Hematopoietic multipotent progenitor cell (in vitro differentiated cells): ENCODE measurements at places on chromosomes 13 and 19.

DNA sequence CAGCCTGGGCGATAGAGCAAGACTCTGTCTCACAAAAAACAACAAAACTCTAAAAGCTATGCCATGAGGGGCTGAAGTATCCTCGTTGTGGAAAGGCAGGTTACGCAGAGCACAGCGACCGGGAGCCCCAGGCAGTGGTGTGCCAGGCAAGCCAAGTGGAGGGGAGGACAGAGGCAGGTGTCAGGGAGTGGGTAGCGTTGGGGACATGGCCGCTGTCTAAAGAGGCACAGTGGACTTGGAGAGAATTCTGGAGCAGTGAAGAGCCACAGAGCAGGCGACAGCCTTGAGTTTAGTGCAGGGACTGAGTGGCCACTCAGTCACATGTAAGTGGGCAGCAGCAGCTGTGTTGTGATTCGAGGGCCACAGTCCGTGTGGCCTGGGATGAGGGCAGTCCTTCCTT, 541.7 kb downstream of the FGF9 start:
- DNase-seq, result no peak

- DNase-seq, result no peak
Observed at GRCh38 chr19:6213696-6214641, 65.8 kb downstream of the MLLT1 start.

GRCh38 chr13:38338089-38338488, 11.6 kb upstream of the UFM1 start:
- DNase-seq, result no peak

- no peak for DNase-seq
Observed at GRCh38 chr19:28465371-28466086, 747.4 kb downstream of the UQCRFS1 start.

DNA sequence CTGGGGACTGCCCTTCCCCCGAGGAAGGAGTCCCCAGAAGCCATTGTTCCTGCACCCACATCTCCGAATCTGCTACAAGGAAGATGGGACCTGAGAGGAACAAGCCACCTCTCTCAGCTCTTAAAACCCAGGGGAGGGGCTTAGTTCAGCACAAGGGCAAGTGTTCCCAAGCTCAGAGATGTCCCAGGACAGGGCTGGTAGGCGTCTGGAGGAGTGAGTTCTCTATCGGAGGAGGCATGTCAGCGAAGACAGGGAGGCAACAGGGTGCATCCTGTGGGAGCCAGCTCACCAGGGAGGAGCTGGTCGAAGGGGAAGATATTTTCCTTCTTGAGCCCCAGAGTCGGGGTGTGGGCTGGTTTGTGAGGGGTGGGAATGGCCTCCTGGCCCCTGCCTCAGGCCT, 54.8 kb downstream of the CELF5 start:
- DNase-seq, result no peak

DNA sequence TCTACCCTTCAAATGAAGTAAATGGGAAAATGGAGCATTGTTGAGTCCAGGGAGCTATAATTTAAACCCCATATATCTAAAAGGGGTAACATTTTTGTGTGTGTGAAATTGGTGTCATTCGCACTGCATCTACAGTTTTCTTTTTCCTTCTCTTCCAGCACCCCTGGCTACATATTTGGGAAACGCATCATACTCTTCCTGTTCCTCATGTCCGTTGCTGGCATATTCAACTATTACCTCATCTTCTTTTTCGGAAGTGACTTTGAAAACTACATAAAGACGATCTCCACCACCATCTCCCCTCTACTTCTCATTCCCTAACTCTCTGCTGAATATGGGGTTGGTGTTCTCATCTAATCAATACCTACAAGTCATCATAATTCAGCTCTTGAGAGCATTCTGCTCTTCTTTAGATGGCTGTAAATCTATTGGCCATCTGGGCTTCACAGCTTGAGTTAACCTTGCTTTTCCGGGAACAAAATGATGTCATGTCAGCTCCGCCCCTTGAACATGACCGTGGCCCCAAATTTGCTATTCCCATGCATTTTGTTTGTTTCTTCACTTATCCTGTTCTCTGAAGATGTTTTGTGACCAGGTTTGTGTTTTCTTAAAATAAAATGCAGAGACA, 28.6 kb downstream of the ALOX5AP start:
- DNase-seq, result no peak

- DNase-seq, result no peak
Observed at GRCh38 chr19:31956771-31957392, 388.5 kb upstream of the ZNF507 start.

- DNase-seq, result no peak
Observed at GRCh38 chr19:15279326-15279904, 47.2 kb upstream of the EPHX3 start.

DNA sequence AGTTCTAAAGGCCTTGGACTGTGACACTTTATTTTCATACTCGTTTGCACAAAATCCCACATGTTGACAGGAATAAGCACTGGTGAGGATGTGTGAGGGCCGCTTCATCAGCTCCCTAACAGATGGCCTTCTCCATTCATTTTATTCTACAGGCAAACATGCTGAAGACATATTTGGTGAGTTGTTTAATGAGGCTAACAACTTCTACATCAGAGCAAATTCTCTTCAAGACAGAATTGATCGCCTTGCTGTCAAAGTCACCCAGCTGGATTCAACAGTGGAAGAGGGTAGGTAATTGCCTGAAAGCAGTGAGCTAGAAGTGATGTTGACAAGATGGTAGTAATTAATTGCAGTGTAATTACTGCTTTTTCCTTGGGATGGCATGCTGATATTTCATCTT, 95.7 kb downstream of the GPR12 start:
- DNase-seq, result no peak

DNA sequence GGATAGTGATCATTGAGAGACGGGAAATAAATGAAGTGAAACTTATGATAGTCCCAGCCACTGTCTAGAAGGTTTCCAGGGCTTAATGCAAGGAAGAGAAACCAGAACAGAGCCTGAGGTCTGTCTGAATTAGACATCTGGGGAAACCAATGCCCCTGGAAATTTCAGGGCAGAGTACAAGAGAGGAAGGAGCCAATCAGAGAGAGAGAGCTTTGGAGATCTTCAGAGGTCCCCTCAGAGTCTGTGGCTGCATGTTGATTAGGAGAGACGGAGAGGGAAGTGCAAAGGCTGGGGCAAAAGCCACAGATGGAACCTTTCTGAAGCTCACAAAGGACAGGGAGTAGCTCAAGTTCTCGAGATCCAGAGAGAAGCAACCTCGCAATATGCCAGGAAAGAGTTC, 378.0 kb downstream of the DNAJC15 start:
- DNase-seq, result no peak

DNA sequence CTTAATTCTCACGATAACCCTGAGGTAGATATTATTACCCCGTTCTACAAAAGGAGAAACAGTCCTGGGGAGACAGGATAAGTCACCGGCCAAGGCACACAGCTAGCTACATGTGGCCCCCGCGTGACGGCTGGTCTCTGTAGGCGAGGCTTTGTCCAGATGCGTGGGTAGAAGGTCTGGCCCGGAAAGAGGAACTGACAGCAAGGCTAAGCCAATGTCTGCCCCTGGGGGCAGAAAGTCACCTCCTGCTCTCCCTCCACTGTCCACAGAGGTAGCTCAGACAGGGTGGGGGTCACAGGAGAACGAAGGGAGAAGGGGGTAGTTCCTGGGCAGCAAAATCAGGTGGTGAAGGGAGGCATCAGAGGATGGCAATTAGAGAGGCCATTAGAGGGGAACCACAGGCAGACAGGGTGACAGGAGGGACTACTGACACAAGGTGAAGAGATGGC, 1.8 kb downstream of the APOC4 start:
- DNase-seq, result peak; percentile 48

DNA sequence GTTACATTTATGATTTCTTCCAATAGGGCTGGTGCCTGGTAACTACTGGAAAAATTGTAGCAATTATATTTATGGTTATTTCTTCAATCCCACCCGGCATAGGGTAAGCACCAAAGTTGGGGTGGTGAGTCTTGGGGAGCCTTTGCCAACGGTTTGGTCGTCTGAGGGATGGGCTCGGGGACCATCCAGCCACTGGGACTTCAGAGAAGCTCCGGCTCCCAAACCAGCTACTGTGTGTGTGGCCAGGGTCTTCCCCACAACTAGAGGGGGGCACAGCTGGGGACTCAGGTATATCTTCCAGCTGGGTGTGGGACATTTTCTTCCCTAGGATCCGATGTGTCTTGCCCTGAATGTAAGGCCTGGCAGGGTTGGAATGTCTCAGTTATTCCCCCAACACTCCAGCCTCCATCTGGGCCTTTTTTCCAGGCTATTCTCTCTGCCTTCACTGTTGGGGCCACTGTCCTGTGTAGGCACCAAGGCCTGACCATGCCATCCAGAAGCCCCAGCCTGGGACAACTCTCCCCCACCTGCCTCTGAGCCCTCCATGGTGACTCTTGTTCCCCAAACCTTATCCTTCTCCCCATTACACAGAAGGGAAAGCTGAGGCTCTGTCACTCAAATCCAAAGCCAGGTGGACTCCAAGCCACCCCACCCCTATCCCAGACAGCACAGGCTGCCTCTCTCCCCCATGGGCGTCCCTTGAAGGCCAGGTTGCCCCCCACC, 1.1 kb upstream of the IFI30 start:
- no peak for DNase-seq

DNA sequence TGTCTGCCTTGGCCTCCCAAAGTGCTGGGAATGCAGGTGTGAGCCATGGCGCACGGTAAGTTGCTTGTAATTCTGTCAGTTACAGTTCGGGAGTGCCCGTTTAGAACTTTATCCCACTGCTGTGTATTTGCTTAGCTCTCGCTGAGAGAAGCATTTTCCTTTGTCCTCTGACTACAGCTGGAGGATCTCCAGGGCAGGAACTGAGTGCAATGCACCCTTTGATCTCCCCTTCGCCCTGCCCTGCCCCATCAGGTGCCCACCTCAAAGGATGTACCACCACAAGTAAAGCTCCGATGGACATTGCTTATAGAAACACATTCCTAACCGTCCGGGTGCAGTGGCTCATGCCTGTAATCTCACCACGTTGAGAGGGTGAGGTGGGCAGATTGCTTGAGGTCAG, 6.5 kb downstream of the BRME1 start:
- DNase-seq, result no peak

- DNase-seq, result no peak
Observed at GRCh38 chr19:14837391-14837790, 2.4 kb upstream of the OR7A5 start.

DNA sequence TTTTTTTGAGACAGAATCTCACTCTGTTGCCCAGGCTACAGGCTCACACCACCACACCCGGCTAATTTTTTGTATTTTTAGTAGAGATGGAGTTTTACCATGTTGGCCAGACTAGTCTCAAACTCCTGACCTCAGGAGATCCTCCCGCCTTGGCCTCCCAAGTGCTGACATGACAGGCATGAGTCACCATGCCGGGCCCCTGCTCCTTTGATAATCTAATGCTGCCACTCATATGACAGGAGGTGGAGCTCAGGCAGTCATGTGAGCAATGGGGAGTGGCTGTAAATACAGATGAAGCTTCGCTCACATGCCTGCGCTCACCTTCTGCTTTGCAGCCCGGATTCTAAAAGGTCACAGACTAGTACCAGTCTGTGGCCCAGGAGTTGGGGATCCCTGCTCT, 25.1 kb downstream of the ARHGEF18 start:
- no peak for DNase-seq

- no peak for DNase-seq
Observed at GRCh38 chr19:3964256-3965194, 6.4 kb downstream of the DAPK3 start.

DNA sequence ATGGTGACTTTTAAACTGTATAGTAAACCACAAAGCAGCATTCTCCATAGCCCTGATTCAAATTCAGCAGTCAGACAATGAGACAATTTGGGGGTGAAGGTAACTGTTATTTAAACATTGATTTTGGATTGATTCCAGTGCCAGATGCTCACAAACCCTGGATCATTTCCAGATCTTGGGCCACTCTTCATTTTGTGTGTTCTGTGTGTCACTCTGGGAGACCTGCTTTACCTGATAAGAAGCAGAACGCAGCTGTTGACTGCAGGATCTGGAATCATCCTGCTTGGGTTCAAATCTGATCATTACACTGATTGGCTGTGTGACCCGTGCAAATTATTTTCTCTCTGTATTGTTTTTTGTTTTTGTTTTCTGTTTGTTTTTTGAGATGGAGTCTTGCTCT, 4.0 kb upstream of the PCDH8 start:
- no peak for DNase-seq

GRCh38 chr13:23851106-23851505, 38.1 kb downstream of the MIPEP start:
- DNase-seq, result no peak

DNA sequence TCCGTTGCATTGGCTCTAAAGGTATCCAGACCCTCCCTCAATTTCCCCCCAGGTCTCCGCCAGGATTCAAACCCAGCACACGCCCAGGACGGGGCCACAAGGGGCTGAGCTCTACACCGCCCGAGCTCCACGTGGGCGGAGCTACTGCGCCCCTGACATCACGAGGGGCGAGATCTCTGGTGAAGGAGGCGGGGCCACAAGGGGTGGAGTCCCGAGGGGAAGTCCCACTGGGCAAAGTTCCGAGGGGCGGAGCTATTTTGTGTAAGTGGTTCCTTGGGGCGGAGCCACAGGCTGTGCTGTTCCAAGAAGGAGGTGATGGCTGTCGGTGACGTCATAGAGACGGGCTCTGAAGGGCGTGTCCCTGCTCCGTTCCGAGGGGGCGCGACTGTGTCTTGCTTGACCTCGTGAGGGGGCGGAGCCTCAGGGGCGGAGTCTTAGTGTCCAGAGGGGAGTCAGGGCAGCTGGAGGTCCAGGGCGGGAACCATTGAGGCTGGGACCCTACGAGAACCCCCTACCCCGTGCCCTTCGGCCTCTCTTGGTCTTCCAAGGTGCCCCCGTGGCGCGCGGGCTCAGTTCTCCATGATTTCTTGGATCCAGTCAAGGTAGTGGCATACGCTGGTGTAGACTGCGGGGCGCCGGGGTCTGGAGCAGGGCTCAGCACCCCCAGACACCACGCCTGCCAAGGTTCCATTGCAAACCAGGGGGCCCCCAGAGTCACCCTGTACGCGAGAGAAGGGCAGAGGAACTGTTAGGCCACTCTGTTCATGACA, 1.3 kb upstream of the KLK8 start:
- peak; percentile 21 for DNase-seq

DNA sequence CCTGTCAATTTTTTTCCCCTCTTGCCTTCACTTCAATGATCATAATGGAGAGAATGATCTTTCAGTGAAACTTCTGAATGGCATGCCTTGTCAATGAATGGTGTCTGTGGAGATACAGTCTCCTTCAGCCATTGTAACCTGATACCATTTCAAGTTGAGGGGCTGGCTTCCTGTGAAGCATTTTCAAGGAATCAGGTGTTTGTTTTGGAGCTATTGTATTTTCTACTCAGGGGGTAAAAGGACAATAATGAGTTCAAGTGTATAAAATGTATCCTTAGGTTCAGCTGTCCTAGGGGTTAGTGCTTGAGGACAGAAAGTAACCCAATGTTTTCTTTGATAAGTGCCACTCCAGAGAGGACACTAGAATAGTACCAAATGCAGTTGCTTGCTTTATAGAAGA, 23.8 kb upstream of the CBY2 start:
- no peak for DNase-seq

- no peak for DNase-seq
Observed at GRCh38 chr13:40206241-40207000, 460.0 kb downstream of the FOXO1 start.

DNA sequence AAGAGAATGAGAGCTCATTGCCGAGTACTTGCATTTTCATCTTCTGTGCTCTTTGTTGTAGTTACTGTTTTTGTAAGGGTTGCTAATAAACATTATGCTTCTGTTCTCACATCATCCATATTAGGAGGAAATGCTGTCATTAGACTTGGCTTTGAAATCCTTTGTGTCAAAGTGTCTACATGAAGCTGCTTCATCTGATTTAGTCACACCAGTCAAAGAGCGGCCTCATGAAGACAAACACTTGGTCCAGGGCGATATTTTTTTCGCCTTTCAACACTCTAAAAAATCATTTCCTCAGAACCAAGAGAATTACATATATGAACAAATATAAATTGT, 105.0 kb downstream of the SPRY2 start:
- DNase-seq, result no peak
